ENCODE measurements at places on chromosomes 3 and 15.

DNA sequence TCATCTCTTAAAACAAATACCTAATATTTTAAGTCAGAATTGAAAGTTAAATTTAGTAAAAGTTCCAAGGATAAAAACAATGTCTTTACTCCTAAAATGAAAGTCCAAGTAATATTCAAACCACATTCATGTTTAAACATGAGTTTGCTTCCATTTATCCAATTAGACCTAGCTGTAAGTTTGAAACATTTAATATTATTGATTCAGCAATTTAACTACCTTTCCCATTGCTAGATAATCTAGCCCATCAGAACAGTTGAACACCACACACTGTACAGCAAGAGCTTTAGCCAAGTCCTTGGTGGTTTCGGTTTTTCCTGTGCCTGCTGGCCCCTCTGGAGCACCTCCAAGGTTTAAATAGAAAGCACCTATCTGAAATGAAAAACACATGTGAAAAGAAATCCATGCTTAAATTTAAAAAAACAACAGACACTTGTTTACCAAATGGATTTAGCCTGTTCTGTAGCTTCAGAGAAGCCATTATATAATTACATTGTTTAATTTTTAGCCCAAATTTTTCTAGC, 97.8 kb downstream of the DNAH12 start:
- no peak for DNase-seq

DNA sequence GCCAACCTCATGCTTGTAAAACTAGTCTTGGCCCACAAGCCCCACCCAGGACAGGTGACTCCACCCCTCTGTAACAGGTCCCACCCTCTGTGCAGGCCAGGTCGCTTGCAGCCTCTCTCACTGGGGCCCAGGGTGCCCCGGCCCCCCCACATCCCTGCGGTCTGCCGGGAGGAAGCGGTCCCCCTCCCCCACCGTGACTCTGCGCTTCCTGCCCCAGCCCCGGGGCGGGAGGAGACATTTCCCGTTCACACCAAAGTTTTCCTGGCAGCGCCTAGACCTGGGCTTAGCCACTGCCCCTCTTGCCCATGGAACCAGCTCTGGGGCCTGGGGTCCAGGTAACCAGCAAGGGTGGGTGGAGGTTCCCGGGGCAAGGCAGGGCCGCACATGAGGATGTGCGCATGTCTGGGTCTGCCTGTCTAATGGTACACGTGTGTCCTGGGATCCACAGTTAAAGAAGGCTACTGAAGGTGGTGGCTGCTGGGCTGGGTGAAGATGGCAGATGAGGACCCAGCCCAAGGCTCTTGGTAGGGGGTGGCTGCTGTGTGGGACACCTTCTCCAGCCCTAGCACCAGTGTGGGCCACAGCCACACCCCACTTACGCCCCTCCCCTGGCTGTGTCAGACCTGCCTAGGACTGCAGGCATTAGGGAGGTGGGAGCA, 8.4 kb downstream of the NBEAL2 start:
- DNase-seq: peak; percentile 77

DNA sequence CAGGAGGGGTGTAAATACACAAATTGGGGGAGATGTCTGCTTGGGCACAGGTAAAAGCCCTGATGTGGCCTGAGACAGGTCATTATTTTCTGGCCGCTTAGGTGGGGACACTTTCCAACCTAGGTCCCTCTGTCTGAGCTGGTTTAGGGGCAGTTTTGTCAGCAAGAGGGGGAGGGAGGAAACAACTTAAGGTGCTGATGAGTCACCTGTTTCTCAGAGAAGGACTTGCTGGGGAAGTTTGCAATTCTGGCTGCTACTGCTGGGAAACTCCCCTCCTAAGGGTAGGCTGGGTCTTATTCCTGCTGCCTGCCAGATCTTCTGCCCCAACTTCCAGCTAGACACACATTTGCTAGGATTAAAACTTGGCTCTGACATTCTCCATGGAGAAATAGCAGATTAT, 4.8 kb upstream of the RHOV start:
- no peak for DNase-seq

DNA sequence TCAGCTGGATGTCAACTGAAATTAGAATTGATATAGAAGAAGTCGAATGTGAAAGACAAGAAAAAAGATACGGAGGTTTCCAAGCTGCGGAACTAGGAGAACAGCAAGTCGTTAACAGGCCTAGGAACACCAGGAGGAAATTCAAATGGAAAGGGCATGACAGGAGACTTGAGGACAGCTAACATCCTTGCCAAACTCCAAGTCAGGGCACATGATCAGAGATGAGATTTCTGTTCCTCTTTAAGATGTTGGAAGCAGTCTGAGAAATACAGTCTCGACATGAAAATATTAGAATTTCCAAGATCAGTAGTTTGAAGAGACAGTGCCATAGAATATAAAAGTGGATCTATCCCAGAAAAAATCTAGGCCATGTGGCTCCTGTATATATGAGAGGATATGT, 5.0 kb downstream of the MYO5A start:
- no peak for DNase-seq

DNA sequence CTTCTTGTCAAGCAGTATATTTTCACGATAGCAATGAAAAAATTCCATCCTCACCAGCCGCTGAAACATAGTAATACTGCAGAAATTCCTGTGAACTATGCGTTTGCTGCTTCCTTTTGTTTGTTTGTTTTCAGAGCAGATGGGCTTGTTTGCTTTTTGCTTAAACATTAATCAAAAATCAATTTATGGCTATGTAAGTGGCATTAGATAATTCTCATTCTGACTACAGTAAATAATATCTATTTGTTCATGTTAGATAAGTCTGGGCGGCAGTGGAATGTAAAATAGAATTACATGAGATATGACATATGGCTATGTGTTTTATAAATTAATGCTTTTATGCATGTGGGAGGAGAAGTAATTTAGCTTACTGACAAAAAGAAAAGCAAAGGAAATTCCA, 163.7 kb downstream of the PGPEP1L start:
- DNase-seq: no peak

GRCh38 chr3:42805141-42805821, 991 bp upstream of the HIGD1A start:
- DNase-seq: no peak

- no peak for DNase-seq
These were observed 269.2 kb upstream of the CNTN3 start for GRCh38 chr3:74883690-74884089.

DNA sequence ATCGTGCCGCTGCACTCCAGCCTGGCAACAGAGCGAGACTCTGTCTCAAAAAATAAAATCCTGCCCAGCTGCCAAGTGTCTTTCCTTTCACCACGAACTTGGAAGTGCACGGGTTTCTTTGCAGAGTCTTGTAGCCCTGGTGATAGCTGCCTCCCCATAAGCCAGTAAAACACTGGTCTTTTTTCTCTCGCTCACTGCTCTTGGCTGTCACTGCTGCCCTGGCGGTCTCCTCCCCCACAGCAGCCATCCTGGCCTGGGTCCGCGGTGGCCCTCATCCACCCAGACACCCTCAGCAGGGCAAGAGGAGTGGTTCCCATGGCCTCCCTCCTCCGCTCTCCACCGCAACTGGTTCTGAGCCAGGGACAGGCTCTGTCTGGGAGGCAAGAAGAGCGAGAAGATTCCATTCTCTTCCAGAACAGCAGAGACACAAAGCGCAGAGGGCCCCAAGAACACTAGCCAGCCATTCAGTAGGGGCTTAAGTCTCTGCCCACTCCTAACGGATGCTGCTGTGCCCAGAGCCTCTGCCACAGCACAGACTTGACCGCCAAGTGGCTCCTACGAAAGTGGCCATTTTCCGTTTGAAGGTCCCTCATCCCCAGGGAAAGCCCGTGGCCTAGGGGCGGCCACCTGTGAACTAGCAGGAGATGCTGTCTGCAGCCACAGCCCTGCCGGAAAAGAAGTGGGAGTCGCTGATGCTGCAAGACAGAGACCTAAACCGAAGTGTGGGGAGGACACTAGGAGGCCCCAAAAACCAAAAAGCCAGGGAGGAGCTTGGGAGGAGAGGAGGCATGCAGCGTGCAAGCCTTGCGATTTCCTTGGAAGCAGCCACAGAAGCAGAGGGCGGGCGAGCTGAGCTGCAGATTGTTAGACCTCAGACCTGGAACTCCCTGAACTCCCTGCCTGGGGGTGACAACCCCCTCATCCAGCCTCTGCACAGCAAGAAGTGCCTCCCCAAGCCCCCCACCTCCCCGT, 44.1 kb downstream of the KLHL25 start:
- no peak for DNase-seq

DNA sequence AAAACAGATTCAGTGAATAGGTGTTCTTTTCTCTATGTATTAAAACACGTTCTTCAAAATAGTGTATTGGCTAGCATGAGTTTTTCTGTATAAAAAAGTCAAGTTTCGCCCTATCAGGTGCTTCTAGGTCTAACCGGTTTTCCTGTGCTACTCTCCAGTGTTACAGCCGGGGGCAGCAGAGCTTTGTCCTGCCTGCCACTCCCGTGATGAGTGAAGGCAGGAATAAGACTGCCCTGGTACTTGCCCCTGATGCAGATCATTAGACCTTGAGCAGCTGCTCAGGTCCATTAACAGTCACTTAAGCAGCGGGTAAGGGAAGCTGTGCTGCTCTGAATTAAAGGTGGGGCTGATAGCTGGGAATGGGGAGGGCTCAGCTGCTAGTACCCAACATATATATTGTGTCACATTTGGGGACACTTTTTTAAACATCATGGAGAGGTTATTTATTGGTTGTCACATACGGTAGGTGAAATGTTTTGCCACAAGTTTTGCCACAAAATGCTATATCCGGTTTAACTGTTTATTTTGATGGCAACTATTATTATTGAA, 1.3 kb upstream of the UNC13C start:
- DNase-seq: no peak

- no peak for DNase-seq
These were observed 65.5 kb downstream of the SRGAP3 start for GRCh38 chr3:9183811-9184460.

GRCh38 chr15:74808078-74808839, 4.4 kb upstream of the LMAN1L start:
- DNase-seq: no peak

DNA sequence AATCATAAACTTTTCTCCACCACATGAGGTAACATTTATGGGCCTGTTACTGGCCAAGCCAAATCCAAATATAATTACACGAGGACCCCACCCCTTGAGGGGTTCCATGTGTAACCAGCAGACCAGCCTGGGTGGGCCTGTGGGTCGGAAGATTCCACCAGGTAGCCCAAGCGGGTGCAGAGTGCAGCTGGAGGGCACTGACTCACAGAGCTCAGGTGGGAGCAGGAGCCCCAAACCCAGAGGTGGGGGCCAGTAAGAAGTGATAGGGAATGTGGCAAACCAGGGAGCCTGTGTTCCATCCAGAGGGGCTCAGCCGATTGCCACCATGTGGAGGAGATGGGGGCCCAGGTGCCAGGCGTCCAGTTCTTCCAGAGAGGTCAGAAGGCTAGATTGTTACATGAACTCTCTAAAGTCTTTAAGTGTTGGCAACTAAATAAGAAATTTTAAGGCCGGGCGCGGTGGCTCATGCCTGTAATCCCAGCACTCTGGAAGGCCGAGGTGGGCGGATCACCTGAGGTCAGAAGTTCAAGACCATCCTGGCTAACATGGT, 2.6 kb downstream of the GP9 start:
- no peak for DNase-seq

DNA sequence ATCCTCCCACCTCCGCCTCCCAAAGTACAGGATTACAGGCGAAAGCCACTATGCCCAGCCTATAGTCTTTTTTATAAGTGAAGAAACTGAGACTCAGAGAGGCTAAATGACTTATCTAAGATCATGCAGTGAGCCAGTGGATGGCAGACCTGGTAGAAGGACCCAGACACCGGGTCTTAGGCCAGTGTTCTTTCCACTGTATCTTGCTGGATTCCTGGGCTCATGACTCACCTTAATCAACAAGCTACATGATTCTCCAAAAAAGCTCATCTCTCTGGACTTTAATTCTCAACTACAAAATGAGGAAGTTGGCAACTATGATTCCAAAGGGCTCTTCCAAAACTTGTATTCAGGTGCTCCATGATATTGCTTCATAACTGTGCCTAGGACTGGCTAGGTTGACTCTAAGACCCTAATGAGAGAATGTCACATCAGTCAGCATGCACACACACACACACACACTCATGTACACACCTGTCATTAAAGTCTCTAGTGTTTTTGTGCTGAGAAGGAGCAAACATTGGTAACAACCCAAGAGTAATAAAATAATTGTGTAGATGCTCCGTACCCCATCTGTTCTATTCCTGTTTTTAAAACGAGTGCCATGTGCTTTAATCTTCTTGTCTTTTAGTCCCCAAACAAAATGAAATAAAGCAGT, 89.7 kb upstream of the SLC4A7 start:
- DNase-seq: no peak

DNA sequence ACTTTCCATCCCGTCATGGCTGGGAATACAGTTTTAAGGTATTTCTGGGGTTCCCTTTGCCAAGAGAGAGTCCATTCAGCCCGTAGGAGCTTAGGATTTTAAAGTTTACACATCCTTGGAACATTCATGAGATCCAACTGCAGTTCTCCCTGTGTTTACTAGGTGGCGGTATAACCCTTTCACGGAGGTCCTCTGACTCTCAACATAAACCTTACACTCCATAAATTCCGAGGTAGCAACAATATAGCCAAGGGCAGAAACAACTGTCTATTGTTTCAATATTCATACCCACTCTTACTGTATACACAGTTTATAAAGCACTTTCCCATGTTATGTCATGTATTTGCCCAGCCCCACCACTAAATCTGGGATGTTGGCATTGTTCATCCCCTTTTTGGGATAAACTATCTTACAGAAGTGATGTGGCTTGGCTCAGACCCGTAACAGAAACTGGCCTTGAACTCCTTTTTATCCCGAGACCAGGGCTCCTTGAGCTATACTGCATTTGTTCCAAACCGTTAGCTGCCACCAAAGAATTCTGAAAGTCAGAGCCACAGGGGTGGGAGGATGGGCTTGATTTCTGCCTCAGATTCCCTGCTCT, 69.2 kb upstream of the COL6A5 start:
- no peak for DNase-seq

DNA sequence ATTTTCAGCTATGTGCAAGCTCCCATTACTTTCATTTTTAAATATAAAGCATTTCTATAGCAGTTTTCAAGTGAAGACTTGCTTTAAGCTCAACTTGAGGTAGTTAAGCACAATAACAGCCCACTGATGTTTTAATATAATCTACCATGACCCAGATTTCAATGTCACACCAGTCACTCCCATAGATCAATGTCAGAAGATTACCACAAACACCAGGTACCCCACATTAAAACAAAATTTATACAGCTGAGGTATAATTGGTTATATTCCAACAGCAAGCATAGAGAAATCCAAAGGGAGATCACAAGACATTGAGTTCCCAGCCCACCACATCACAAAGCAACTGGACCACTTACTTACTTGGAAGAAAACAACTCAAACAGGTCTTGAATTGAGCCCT, 22.8 kb downstream of the GTPBP8 start:
- no peak for DNase-seq

DNA sequence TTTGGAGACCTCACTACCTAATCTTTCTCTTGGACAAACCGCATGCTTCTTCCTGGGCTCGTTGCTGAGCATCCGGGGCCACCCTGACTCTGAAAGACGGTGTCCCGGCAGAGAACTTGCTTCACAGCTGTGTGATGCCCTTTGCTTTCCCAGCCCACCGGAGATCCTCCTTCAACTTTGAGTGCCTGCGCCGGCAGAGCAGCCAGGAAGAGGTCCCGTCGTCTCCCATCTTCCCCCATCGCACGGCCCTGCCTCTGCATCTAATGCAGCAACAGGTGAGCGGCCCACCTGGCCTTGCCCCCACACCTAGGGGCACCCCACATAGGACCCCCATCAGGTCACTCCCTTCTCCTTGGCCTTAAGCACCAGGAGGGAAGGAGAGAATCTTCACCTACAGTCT, 37.7 kb downstream of the CHDH start:
- DNase-seq: no peak

- DNase-seq: no peak
These were observed 91.2 kb upstream of the NAALADL2 start for GRCh38 chr3:174767853-174768382.

- no peak for DNase-seq
These were observed 198.2 kb upstream of the UMPS start for GRCh38 chr3:124532071-124532470.
